ENCODE measurements at places on chromosomes 5 and 9.

- DNase-seq = peak; percentile 40
Observed at GRCh38 chr9:109238655-109239054, 71.6 kb upstream of the FRRS1L start.

- peak; percentile 7 for DNase-seq
Observed at GRCh38 chr5:110940136-110940535, 131.4 kb upstream of the TSLP start.

GRCh38 chr9:77543131-77543822 is 104.8 kb downstream of the GNA14 start:
- no peak for DNase-seq

- no peak for DNase-seq
Observed at GRCh38 chr9:35652829-35653209, 2.1 kb upstream of the SIT1 start.

- DNase-seq = peak; percentile 90
Observed at GRCh38 chr5:60699609-60700415, at the start of gene DEPDC1B. Gene DEPDC1B (minus strand): TSS chr5:60700166. CDS start chr5:60700093, 73 bp downstream.

DNA sequence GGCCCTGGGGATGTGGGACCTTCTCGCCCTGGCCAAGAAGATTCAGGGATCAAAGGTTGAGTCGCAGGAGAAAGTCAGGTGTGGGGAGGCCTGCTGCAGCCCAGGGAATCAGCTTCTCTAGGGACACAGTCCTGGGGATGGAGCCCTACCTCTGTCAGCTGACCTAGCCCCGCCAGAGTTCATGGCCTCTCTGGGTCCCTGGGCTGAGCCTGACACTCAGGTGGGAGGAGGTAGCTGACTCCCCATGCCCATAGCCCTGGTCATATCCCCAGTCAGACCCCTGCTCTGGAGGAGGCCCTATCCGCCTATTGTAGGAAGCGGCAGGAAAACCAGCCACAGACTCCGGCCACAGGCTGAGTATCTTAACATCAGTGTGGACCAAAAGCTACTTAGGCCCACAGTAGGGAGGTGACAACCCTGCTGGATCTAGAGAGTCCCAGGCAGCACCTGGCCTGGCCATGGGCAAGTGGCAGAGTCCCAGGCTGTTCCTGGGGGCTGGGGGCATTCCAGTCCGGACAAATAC is 15.0 kb upstream of the MRNIP start:
- DNase-seq = no peak

- no peak for DNase-seq
Observed at GRCh38 chr9:98225015-98225442, 30.4 kb downstream of the TBC1D2 start.

DNA sequence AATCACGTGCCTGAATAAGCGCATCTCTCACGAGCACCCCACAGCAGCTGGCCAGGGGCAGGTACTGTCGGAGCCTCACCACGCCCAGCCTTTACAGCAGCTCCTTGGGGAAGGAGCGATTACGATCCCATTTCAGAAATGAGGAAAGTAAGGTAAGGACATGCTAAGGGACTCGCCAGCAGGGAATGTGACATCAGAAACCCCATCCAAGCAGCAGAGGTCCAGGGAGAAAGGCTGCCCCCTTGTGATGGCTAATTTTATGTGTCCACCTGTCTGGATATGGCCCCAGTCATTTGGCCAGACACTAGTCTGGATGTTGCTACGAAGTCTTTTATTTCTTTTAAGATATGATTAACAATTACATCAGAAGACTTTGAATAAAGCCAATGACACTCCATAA is 77.3 kb downstream of the UBE2QL1 start:
- peak; percentile 24 for DNase-seq

GRCh38 chr5:119395080-119395836 is 39.4 kb downstream of the TNFAIP8 start:
- DNase-seq = no peak

DNA sequence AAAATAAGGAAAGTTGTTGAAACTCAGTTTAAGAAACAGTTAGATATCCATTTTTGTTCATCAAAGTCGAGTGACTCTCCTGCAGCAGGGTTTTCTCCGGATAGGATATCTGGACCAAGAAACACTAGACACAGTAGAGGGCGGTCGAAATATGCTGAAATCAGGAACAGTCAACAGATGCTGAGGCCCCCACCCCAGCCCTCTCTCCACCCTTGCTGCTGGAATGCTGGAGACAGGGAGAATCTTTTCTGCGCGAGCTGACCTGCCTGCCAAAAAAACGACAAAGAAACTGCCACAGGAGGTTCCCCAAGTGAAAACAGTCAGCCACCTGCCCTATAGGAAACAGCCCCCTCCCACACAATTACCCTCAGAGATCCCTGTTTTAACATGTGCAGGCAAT is 4.3 kb upstream of the IL13 start:
- DNase-seq = no peak

- DNase-seq = no peak
Observed at GRCh38 chr9:136714893-136715274, 2.5 kb downstream of the DIPK1B start.

DNA sequence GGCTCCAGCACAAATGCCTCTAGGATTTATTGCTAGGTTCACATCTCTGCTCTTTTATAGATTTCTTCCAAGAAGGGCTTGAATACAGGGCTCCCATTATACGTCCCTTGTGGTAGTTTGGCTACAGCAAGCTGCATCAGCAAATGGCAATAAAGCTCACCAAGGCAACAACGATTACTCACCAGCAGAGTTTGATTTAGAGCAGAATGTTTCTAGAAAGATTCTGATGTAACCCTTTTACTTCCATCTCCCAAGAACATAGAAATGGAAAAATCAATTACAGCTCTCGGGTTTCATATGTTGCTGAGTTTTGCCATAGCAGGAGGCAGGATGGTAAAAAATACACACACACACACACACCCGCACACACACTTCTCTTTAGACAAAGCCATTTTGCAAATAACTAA is 124.2 kb upstream of the TNPO1 start:
- DNase-seq = peak; percentile 11

GRCh38 chr5:3157214-3157613 is 405.7 kb upstream of the IRX2 start:
- no peak for DNase-seq

- no peak for DNase-seq
Observed at GRCh38 chr9:89356782-89357181, 38.5 kb downstream of the SECISBP2 start.

GRCh38 chr5:150103678-150104549 is 17.6 kb upstream of the CSF1R start:
- DNase-seq = no peak

- no peak for DNase-seq
Observed at GRCh38 chr9:27160636-27161035, 51.6 kb downstream of the TEK start.

DNA sequence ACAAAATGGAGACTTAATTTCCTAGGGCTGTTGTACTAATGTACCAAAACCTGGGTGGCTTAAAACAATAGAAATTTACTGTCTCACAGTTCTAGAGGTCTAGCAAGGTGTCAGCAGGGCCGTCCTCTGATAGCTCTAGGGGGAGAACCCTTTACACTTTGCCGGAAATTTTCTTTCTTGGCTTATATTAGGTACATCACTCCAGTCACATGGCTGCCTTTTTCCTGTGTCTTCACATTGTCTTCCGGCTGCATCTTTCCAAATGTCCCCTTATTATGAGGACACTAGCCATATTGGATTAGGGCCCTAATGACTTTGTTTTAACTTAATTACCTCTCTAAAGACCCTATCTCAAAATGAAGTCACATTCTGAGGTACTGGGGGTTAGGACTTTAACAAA is 5.8 kb downstream of the UHRF2 start:
- DNase-seq = no peak

DNA sequence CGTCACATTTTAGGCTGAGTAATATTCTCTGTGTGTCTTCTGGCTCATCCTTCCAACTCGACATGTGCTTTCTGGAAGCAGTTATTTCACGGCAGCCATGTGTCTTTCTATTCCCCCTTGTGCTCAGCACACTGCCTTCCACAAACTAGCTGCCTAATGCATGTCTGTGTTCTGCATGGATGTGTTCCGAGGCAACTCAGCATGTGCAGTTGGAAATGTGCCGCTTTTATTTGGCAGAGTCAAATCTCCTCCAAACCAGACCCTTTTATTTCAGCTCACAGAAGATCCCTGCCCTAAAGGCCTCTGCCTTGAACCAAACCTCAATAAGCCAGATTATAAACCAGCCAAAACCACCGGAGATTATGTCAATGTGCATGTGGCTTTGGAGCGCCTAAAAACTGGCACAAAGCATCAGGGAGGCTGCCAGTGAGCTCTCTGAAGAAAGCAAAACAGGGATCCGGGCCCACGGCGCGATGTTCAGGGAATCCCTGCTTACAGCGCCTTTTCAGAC is 360.2 kb downstream of the DEPDC1B start:
- no peak for DNase-seq

GRCh38 chr5:113274836-113275414 is 159.9 kb downstream of the TSSK1B start:
- no peak for DNase-seq

GRCh38 chr5:27814983-27815382 is 776.6 kb upstream of the CDH9 start:
- no peak for DNase-seq

DNA sequence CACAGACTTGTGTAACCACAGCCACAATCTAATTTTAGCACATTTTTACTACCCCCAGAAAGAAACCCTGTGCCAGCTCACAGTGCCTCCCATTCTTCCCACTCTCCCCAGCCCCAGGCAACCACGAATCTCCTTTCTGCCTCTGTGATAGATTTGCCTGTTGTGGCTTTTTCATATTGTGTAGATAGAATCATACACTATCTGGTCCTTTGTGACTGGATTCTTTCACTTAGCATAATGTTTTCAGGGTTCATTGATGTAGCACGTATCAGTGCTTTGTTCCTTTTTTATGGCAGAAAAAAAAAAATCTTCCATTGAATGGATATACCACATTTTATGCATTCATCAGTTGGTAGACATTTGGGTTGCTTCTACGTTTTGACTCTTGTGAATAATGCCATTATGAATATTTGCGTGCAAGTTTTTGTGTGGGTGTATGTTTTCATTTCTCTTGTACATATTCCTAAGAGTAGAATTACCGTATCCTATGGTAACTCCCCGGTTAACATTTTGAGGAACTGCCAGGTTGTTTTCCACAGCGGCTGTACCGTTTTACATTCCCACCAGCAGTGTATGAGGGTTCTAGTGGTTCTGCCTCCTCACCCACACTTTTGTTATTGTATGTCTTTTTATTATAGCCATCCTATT is 64.5 kb downstream of the RCL1 start:
- DNase-seq = no peak

- no peak for DNase-seq
Observed at GRCh38 chr5:136246122-136246521, 53.2 kb upstream of the SMIM32 start.

DNA sequence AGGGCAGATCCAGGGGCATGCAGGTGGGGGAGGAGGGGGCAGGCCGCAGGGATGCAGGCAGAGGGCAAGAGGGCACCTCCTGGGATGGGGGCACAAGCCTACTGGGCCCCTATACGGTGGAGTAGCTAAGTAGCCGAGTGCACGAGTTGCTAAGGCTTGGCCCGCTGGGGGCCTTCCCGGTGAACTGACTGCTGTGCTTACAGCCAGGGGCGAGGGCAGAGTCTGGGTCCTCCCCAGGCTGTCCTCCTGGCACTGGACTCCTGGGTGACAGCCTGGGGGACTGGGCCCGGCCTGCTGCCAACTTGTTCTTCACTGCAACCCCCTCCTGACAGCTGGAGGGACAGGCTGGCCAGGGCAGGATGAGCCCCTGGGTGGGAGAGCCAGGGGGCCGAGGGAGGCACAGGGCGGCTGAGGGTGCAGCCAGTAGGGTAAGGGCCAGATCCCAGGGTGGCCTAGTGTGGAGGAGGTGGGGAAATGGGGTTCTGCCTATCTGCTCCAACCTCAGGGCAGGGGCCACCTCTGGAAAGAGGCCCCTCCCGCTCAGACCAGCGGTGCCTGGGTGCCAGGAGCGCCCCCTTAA is 1.7 kb upstream of the EGFL7 start:
- DNase-seq = no peak

GRCh38 chr5:456351-457194 is 13.6 kb downstream of the EXOC3 start:
- no peak for DNase-seq

- no peak for DNase-seq
Observed at GRCh38 chr5:96837303-96837702, 29.6 kb upstream of the ERAP1 start.

DNA sequence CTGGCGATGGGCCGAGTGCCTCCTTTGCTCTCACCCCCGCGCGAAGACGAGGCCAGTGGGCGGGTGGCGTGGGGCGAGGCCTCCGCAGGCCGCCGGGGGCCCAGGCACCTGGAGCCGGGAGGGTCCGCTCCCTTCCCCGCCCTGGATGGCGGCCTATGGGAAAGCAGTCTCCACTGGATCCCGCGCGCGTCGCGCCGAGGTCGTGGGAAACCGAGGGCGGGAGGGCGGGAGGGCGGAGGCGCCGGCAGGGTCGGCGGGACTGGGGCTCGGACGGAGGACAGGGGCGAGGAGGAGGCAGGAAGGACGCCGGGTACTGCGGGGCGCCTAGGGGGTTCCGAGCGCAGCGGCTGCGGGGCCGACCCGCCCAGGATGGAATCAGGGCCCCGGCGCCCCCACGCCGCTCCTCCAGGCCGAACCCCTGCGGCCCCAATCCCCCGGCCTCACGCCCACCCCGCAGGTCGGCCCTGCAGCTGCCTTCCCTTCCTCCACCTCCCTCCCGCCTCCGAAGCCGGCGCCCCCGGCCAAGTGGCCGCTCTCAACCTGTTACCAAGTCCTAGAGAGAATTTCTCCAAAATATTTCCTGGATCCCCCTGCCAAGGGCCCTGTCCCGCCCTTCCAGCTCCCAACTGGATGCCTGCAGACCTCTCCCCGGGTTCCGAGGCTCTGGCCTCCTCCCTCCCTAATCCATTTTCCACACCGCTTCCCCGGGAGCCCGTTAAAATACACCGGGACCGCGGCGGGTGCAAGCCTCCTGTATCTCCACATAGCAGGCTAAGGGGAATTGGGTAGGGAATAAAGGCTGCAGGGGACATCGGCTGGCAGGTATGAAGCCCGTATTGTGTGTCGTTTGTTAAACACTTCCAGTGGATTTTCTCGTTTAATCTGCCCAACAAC is 146.3 kb downstream of the ERCC6L2 start:
- DNase-seq = no peak

DNA sequence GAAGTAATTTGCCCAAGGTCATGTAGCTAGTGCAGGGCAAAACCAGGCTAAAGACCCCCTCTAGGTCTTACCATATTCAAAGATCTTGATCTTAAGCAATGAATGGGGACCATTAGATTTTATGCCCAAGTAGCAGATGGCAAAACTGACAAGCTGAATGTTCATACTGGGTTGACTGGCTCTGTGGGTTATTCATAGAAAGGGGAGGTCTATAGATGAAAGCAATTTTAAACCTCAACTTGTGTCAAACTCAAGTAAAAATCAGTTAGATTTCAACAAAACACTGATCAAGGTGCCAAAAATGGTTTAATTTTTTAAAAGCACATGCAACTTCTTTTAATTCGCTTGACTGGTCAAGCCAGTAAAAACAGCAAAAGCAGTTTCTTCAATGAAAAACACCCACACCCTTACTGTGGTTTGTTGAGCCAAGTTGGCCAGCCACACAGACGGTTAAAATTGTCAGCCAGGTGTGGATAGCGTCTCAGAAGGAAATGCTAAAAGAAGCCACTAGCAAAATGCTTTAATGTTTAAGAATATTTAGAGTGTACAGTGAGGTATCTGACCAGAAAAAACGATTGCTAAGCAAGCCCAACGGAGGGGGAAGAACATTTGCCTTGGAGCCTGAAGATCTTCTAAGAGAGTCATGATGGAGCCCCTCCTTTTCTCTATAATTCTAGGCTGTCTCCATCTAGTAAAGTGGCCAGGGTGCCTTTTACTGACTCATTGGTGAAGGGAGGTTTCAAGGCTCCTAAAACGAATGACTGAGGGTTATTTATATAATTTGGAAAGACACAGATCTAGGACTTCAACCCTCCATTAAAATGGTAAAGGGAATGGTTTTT is 539.6 kb upstream of the CLINT1 start:
- no peak for DNase-seq

GRCh38 chr9:126111556-126111955 is 215.1 kb upstream of the MVB12B start:
- no peak for DNase-seq
